ENCODE measurements at places on chromosomes 4 and X.

DNA sequence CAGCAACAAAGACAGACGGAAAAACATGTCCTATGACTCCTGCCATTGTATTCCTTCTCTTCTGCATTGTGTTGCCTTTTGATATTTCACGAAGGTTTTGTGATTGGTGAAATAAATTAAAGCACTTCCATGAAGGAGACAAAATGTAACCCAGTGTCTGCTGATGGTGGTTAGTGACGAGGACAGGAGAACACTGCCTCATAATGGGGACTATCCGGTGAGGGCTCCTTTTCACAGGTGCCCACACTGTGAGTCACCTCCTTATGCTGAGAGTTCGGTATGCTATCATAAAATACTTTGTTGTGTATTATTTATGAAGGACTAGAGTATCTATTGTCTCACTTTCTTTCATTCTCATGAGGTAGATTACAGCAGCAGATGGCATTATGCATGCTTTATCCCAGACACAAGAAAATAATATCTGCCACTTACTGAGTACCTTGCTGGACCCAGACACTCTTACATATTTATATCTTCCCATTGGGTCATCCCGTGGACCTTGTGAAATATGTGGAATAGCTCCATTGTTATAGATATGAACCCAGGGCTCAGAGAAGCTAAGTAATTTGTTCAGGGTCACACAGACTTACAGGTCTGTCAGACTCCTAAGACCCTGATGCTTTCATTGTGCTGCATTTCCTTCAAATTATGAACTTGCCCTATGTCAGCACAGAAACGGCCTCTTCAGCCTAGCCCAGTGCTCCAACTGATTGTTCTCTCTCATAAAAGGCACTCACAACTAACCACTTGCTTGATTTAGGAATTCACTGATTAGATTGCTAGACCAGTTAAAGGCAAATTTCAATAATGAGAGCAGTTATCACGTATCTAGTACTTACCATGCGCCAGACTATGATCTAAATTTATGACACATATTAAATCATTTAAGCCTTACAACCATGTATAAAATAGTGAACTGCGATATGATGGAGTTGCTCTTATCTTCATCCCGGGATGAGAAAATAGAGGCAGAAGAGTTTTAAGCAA is 31.2 kb downstream of the PLS3 start:
- no peak for DNase-seq

DNA sequence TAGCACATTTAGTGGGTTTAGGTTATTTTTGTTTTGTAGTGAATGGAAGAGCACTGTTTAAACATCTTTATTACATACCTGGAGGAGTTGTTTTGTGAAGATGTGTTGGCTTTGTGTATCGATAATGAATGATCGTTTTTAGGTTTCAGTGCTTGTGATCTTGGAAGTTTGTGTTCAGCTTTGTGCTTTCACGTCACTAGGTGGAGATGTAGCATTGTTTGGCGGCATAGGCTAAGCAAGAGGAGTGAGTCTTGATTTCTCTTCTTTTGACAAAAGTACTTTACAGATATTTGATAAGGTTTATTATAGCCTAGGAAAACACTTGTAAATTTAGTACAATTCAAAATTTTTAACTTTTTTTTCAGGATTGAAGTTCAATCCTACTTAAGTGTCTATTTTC is 50.4 kb downstream of the PDK3 start:
- peak; percentile 3 for DNase-seq

GRCh38 chr4:115154826-115155225 is 41.4 kb upstream of the NDST4 start:
- DNase-seq: peak; percentile 10

DNA sequence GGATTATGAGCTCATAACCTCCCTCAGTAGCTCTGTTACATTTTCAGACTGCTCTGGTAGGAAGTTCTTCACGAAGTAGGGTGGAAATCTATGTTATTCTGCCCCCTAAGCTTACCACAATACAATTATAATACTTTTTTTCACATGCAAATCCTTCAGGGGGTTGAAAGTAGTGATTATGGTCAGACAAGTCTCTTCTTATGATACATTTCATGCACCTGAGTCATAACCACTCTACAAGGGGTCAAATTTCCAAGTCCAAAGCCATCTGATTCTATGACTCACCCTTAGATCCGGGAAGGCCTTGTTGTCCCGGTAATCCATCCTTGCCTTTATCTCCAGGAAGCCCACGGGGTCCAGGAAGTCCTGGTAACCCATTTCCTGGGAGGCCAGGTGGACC is 95.2 kb downstream of the ATG4A start:
- no peak for DNase-seq

- DNase-seq: no peak
These were observed 137.6 kb downstream of the SCLT1 start for GRCh38 chr4:128955751-128956150.

GRCh38 chr4:6476893-6477292 is 4.5 kb upstream of the PPP2R2C start:
- no peak for DNase-seq

- DNase-seq: no peak
These were observed 76.9 kb downstream of the EGF start for GRCh38 chr4:109989618-109990017.

DNA sequence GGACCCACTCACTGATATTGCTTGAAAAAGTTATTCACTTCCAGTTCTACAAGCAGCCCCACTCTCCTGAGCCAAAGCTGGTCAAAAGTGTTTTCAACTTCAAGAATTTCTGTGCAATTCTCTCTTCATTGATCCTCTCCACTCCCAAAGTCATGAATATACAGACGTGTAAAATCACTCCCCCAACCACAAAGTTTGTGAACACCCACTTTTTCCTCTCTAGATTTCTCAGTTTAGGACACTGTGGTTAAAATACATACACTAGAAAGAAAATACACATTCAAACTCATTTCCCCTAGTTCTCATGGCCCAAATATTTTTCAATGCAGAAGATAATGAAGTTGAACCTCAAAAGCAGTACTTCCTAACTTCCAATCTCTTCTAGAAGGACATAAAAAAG is 116.3 kb downstream of the MSN start:
- DNase-seq: no peak

All from smooth muscle cell of the brain vasculature (primary cell).